Gastroesophageal sphincter (tissue), 4 donors: ENCODE measurements at places on chromosomes 6 and 20.

DNA sequence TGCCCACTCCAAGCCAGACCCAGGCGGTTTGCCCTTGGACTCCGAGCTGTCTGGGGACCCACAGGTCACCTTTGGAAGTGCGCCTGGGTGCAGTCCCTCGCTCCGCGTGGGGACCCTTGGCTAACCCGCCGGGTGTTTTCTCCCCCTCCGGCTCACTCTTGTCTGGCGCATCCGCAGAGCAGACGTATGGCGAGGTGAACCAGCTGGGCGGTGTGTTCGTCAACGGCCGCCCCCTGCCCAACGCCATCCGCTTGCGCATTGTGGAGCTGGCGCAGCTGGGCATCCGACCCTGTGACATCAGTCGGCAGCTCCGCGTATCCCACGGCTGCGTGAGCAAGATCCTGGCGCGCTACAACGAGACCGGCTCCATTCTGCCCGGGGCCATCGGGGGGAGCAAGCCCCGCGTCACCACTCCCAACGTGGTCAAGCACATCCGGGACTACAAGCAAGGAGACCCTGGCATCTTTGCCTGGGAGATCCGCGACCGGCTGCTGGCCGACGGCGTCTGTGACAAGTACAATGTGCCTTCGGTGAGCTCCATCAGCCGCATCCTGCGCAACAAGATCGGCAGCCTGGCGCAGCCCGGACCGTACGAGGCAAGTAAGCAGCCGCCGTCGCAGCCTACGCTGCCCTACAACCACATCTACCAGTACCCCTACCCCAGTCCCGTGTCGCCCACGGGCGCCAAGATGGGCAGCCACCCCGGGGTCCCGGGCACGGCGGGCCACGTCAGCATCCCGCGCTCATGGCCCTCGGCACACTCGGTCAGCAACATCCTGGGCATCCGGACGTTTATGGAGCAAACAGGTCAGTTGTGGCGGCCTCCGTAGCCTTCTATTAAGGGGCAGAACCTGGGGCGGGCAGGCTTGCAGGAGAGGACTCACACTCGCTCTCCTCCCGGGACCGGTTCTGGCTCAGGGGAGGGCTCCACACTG is 1.1 kb downstream of the PAX1 start:
- ATAC-seq: no peak

DNA sequence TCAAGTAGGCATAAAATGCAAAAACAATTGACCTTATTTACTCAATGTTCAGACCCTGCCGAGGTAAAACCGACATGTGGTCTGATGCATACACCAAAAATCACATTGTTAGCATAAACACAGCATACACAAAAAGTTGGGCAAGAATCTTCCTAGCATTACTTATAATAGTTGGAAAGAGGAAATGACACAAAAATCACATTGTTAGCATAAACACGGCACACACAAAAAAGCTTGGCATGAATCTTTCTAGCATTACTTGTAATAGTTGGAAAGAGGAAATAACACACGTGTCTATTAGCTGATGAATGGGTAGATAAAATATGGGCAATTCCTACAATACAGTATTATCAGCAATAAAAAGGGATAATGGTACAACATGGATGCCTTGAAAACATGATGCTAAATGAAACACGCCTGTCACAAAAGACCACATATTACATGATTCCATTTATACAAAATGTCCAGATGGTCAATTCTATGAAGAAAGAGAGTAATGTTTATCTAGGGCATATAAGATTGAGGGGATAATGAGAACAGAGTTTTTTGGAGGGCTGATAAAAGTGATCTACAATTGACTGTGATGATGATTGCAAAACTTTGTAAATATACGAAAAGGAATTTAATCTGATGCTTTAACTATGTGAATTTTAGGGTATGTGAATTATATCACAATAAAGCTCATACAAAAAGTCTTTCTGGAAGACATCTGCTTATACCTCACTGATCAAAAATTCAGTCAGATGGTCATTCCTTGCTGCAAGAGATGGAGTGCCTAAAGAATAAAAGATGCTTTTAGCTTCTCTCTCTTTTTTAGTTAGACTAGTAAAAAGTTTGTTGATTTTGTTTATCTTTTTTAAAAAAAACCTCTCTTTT is 1019.5 kb upstream of the CITED2 start:
- ATAC-seq: peak; percentile 34

GRCh38 chr20:16098890-16099639 is 474.2 kb downstream of the KIF16B start:
- ATAC-seq: no peak

DNA sequence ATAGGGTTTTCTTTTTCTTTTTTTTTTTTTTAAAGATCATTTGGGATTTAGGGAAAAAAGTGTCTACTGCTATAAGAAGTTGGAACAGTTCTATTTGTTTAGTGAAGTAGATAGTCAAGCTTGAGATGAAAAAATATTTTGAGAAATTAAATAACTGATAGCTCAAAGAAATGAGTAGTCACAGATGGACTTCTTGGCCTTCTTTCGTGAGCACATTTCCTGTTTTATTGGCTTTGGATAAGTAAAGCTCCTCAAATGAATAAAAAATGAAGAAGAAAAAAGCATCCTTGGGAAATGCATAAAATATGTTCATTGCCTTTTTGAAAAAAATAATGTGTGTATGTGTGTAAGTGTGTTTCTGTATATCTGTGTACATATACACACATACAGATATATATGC is 515.9 kb downstream of the GRIK2 start:
- no peak for ATAC-seq

DNA sequence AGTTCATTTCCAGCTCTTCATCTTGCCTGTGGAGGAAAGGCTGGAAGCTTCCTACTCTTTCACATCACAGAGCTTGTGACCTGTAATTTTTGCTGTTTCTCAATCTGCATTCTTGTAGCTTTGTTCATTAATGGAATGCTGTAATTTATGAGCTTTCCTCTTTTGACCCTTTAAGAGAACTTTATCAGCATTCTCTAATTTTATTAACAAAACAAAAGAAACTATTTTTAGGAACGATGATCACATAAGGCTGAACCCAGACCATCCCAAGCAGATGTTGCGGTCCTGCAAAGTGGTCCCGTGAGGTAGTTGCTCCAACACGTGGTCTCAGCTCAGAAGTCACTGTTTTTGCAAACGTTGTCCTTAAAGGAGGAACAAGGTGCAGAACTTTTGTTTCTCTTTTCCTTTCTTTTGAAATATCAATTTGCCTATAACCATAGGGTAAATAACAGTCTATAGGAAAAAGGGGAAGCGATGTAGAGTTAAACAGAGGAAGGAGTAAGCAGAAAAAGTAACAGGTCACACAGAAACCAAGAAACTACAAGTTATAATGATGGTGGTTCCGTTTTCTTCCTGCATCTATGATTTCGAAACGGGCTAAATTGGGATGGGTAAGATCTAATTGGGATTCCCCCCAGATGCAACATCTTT is 121.3 kb upstream of the PHACTR1 start:
- ATAC-seq: peak; percentile 48

DNA sequence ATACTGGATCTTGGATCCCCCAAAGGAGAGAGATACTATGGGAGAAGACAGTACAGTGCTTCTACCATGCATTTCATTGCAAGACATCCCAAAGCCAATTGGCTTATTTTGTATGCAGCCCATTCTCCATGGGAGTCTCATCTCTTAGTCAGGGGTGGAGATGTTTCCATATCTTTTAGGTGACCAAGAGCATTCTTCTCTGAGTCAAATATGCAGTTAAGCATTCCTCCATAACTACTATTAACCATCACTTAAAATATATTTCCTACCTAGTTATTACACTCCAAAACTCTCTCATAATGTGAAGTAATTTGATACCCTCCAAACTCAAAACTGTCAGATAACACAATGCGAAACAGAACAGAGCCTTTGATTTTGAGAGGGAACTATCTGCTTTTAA is 542.6 kb downstream of the HDGFL1 start:
- ATAC-seq: no peak

GRCh38 chr6:161804838-161805237 is 531.0 kb upstream of the AGPAT4 start:
- ATAC-seq: no peak

- ATAC-seq: no peak
Observed at GRCh38 chr6:111952274-111952673, 79.0 kb upstream of the FYN start.

GRCh38 chr6:37451441-37452193 is 18.6 kb downstream of the CMTR1 start:
- ATAC-seq: no peak

GRCh38 chr20:1130847-1131246 is 12.4 kb downstream of the PSMF1 start:
- no peak for ATAC-seq

- ATAC-seq: no peak
Observed at GRCh38 chr6:87698547-87699006, 3.5 kb downstream of the AKIRIN2 start.

- no peak for ATAC-seq
Observed at GRCh38 chr6:111806561-111807497, 66.4 kb downstream of the FYN start.

GRCh38 chr6:26032340-26033084 is 54.7 kb upstream of the HFE start:
- ATAC-seq: peak; percentile 13

DNA sequence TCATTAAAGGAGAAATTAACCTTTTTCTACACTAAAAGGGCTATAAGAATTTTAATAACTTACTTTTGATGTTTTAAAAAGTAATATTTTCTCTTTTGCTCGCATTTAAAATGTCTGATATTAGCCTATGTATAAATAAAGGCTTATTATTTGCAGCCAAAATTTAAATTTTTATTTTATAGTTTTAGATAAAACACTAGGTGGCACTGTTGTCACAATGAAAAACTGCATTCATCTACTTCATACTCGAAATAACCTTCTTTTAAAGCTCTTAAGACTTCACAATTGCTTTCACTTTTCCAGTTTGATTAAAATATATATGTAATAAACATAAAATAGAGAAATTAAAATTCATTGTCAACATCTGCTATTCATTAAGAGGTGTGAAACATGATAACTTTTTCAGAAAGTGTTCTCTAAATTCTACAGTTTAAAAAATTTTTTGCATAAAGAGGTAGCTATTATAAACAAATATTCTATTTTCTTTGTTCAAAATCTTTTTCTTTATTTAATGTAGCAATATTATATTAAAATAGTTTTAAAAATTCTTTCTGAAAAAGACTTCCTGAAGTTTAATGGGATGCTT is 78.8 kb upstream of the DEFB112 start:
- ATAC-seq: no peak

- no peak for ATAC-seq
Observed at GRCh38 chr6:25898289-25898977, 24.4 kb upstream of the SLC17A3 start.

- ATAC-seq: peak; percentile 93
Observed at GRCh38 chr6:169212897-169213813, 40.5 kb downstream of the THBS2 start.

DNA sequence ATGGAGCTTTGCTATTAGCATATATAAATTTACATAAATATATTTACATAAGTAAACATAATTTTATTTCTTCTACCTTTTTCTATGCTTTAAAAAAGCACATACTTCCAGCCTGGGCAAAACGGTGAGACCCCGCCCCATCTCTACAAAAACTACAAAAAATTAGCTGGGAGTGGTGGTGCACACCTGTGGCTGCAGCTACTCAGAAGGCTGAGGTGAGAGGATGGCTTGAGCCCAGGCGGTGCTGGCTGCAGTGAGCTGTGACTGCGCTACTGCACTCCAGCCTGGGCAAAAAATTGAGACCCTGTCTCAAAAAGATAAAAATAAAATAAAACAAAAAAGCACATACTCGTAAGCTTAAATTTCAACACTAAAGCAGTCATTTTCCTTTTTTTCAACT is 30.3 kb downstream of the ELOVL5 start:
- no peak for ATAC-seq

DNA sequence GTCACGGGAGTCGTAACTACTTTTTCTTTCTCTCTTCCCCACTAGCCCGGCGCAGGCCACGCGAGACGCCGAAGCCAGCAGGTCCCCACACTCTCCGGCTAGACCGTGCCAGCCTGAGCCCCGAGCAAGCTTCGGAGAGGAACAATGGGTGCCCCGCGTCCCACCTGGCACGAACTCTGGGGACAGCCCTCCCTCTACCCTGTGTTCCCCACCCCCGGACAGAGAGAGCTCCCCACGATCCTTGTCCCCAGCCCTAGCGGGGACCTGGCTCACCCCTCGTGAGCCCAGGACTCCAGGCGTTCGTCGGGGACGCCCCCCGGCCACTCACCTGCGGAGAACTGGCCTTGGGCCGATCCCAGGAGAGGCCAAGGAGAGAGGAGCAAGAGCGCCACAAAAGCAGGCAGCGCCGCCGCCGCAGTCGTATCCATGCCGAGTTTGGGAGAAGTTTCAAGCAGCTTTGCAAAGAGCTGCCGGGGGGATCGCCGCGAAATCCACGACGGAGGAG is 416 bp downstream of the PTPRK start:
- ATAC-seq: peak; percentile 52

DNA sequence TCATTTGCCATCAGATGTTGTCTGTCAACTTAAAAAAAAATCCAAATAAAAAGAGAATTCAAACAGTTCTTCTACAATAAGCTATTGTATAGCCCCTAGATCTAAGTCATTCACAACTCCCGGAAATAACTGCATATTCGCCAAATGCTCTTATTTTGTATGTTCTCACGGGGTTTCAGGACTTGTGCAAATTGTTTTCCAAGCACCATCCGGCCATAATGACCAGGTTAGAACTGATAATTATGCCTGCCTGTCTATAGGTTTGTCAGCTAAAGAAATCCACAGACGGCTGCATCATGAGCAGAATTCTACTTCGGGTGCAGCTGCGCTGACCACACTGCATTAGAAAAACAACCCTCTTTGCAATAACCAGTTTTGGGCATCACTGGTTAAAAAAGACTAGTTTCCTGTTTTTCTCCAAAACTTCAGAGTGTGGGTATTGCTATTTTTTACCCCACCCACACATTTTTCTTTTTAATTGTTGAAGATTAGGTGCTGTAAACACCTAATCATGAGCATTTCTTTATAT is 87.7 kb downstream of the HIVEP2 start:
- no peak for ATAC-seq

GRCh38 chr6:34617231-34617630 is 61.1 kb upstream of the SPDEF start:
- ATAC-seq: no peak

- ATAC-seq: no peak
Observed at GRCh38 chr6:71879016-71879415, 7.3 kb upstream of the RIMS1 start.

GRCh38 chr6:72102561-72102960 is 216.2 kb downstream of the RIMS1 start:
- no peak for ATAC-seq

DNA sequence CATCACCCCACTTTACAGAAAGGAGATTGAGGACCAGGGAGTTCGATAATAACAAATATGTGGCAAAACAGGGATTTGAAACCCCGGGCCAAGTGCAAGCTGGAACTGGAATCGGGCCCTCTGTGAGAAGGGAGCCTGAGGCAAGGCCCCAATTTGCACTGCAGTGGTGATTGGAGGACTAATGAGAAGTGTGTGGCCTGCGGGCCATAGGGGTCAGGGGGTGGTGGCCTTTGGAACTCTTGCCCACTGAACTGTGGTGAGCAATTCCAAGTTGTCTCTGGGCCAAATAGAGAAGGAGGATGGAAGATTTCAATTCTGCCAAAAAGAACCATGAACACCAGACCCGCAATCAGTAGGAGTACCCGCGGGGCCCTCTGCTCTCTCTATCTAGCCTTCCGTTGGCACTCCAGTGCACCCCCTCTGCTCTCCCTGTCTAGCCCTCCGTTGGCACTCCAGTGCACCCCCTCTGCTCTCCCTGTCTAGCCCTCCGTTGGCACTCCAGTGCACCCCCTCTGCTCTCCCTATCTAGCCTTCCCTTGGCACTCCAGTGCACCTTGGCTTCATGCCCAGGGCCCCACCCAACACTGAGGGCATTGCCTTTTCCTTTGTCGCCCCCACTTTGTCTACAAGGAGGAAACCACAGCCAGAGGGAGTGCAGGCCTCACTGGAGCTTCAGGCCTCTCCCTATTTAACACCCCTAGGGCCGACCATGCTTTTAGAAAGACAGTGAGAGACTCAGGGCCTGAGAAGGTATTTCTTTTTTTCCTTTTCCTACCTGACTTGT is 6.0 kb upstream of the PTPRA start:
- ATAC-seq: no peak
